ENCODE measurements at places on chromosomes 2 and 18.

GRCh38 chr2:172437419-172438341 lies 10.3 kb downstream of the ITGA6 start:
- no peak for DNase-seq

DNA sequence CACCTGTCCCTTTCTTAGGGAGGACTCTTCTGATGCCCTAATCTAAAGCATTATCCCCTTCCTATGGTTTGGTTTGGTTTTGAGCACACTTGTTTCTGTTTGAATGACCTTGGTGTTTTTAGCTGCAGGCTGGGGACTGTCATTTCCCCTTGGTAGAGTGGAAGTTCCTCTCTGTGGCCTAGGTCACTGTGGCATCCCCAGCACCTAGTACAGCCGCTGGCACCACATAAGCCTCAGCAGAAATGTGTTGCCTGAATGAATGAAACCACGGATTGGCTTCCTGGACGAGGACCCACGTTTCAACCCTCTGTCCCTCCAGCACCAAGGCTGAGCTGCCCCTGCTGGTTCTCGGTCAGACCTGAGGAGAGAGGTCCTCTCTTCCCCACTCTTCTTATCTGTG lies 159.9 kb downstream of the CTIF start:
- no peak for DNase-seq

DNA sequence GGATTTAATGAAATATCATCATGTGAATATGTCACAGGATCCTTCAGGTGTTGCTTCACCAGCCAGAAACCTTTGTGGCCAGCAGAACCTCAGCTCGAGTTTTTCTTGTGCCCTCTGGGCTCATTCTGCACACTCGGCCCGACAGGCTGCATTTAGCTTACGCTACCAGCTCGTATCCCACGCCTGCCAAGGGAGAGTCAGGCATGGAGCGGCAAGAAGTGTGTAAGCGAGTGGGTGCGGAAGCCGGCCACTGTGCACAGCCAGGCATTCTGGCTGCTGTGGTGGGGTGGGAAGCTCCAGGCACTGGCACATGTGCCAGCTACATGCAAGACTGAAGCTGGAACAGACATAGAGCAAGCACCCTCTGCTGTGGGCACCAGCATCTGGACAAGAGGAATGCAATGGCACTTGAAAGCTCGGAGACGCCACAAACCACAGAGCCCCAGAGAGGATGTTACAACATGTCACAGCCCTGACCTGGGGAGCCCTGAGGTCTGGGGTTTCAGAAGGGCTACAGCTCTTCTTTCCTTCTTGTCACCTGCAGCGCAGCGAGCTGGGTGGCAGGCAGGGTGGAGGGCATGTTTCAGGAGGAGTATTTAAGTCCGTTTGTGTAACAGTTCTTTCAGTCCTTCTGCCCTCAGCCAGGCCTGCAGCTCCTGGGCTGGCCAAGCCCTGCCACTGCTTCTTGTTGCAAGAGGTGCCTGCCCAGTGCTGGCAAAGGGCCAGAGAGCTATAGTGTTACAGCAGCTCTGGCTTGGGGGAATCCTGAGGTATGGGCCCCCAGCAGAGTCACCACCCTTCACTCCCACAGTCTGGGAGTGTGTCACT lies 257.3 kb upstream of the HNMT start:
- DNase-seq, result no peak

DNA sequence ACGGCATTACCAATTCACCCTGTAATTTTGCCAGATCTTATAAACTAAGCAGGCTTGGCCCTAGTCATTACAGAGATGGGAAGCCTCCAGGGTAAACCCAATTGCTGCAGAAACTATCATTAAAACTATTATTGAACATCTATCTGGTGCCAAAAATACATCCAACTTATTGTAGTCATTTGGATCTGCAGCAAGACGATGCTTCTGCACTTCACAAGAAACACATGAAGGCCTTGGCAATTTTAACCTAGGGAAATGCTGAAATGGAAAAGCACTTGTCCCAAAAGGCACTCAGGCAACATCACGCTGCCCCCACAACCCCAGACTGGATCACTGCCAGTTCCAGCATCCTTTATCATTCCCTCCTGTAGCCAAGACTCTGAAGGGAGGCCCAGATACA lies 85.3 kb upstream of the ACVR2A start:
- no peak for DNase-seq

- DNase-seq, result no peak
These were observed 457.8 kb upstream of the MEX3C start for GRCh38 chr18:51655327-51655698.

GRCh38 chr18:6057604-6058003 lies 162.3 kb upstream of the TMEM200C start:
- no peak for DNase-seq

DNA sequence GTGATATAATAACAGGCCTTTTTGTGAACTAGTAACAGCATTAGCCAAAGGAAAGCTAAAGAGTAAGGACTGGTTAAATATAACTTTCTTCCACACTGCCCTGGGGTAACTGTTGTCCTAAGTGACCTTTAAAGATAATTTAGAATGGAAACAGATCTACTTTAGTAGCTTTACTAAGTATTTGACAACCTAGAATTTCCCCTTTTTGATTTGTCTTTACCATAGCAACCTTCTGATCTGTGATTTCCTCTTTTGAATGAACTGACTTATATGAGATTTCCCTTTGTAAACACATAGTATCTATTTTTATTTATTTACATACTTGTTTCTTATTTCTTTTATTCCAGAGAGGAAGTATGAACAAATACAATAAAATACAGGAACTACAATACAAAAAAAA lies 10.5 kb upstream of the KLF7 start:
- DNase-seq, result no peak

DNA sequence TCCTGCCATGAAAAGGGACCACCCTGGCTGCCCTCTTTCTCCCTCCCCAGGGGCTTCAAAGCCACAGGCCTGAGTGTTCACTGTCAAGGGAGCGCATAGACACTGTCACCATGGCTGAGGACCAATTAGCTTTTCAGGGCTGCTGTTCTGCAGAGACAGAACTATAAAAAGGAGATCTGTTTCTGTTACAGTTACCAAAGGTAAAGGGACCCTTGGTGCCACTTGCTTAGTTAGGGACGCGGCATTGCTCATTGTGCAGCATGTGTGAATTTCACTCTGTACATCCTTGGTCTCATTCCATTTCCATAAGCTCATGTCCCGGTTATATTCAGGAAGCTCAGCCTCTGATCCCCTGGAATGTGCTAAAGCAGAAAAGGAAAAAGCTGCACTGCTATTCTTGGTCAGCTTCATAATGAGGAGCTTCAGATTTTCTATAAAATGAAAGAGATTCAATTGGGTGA lies 55.5 kb upstream of the RNF152 start:
- DNase-seq, result no peak
